Hindlimb muscle (tissue), 1 donor: ENCODE measurements at places on chromosomes 12 and 14.

DNA sequence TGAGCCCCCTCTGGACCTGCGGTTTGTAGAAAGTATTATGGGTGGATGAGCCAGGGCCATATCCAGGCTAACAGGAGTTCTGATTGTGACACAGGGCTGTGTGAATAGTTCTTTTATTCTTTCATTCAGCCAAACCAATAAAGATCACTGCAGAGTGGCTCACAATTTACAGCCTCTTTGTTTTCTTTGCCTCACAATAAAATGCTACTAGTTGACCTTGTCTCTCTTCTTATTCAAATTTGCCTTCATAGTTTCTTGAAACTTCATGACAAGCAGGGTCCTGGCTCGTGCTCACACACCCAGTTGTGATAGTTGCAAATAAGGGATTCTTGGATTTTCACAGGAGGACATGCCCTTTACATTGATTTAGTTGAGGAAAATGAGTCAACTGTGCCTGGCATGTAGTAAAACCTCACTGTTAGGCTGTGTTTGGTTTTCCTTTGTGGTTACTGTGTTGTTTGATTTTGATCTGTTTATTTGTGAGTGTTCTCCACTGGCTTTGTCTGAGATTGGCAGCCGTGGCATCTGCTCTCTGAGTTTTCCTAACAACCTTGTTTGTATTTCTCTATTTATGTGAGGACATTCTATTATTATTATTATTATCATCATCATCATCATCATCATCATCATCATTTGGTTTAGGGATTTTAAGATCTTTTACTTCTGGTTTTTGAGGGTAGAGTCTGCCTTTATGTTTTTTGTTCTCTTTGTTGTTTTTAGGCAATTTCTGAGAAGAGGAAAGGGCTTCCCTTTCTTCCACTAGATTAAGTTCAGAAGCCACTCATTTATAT lies 2.7 kb upstream of the KRT6B start:
- no peak for DNase-seq

DNA sequence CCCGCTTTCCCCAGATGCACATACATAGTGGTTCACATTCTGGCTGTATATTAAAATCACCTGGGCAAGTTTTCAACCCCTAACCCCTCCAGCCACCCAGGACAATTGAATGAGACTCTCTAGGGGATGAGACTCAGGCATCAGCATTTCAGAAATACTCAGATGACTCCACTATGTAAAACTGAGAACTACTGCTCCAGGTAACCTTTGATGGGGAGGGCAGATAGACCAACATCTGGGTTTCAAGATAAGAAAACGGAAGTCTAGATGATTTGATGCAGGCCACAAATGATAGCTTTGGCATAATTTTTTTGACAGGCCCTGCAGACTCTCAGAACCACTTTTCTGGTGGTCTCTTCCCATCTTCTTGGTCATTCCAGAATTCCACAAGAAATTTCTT lies 341.1 kb downstream of the EMP1 start:
- no peak for DNase-seq

DNA sequence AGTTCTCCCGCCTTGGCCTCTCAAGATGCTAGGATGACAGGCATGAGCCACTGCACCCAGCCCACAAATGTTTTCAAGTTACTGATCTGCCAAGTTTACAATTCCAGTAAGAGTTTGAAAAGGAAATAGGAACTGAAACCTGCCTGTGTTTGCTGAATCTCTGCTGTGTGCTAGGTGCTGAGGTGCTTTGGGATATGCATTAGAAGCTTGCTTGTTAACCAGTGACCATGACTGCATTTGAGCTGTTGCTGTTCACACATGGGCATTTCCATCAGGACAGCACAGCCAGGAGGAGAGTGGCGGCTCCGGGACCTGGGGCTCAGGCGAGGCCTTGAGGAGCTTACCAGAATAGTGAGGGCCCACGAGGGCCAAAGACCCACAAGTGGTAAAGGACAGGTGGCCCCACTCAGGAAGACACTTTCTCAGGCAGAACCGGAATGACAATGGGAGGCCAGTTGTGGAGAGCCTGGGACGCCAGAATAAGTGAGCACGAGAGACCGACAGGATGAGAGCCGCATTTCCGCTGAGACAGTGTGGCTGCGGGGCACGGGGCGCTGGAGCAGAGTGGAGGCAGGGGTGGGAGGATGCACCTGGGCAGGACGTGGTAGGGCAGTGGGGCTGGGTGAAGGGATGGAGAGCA lies 54.5 kb upstream of the MMP17 start:
- DNase-seq = no peak

DNA sequence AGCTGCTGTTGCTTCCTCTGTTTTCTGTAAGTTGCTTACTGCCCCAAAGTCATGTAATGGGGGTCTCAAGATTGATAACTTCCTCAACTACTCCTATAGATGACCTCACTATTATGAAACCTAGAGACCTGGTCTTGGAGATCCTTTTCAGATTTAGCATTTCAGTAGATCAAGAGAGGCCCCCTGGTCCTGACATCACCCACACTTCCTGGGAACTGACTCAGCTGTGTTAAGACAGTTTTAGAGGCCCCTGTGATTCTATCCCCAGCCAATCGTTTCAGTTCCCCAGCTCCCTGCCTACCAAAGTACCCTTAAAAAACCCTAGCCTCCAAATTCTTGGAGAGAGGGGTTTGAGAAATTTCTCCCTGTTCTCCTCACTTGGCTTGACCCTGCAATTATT lies 9.2 kb upstream of the ARG2 start:
- no peak for DNase-seq

DNA sequence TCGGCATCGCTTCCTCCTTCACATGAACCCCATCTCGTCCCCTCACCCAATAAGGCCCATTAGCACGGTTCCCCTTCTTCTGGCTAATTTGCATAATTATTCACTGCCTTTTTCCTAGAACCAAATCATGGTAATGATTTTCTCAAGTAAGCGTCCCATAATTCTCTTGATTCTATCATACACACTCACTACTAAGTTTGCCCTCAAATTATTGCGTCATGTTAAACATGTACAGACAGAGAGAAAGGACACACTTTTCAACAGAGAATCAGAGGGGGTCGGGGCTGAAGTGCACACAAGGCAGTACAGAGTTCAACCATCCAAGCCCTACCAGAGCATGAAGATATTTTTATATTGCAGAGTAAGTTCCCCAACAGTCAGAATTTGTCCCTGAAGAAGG lies 256.6 kb downstream of the FOXN3 start:
- no peak for DNase-seq

GRCh38 chr12:80504389-80505163 lies 60.5 kb downstream of the PTPRQ start:
- no peak for DNase-seq

DNA sequence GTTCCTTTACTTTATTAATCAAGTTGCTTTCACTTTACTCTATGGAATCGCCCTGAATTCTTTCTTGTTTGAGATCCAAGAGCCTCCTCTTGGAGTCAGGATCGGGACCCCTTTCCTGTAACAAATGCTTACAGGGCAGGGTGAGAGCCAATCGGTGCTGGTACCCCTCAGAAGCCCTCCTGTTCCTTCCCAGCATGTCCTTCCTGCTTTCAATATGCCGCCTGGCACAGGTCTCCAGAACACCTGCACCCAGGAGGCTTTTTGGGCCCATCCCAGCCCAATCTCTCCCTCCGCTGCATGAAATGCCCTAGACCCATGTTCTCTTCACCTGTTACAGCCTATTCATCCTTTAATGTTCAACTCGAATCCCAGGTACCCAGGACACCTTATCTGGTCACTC lies 122.2 kb downstream of the FOXN3 start:
- no peak for DNase-seq
